ENCODE measurements at places on chromosomes 1 and 21. TPM values are rescaled to one million over a fixed set of nuclear protein-coding genes. Genes with fewer than 3 reads are reported as not detected.

GRCh38 chr1:30447080-30447479, 276.3 kb downstream of the MATN1 start:
- DNase-seq, result no peak

TNFSF4 gene
- total RNA-seq, result 0.21 TPM

GRCh38 chr1:20366463-20367115, 75.9 kb downstream of the VWA5B1 start:
- DNase-seq, result no peak

DMBX1 gene
- 0.37 TPM for total RNA-seq

TBX15 gene
- not detected for total RNA-seq

GRCh38 chr1:19739628-19740027, 60.1 kb downstream of the TMCO4 start:
- DNase-seq, result no peak

CRNN gene
- not detected for total RNA-seq

DNA sequence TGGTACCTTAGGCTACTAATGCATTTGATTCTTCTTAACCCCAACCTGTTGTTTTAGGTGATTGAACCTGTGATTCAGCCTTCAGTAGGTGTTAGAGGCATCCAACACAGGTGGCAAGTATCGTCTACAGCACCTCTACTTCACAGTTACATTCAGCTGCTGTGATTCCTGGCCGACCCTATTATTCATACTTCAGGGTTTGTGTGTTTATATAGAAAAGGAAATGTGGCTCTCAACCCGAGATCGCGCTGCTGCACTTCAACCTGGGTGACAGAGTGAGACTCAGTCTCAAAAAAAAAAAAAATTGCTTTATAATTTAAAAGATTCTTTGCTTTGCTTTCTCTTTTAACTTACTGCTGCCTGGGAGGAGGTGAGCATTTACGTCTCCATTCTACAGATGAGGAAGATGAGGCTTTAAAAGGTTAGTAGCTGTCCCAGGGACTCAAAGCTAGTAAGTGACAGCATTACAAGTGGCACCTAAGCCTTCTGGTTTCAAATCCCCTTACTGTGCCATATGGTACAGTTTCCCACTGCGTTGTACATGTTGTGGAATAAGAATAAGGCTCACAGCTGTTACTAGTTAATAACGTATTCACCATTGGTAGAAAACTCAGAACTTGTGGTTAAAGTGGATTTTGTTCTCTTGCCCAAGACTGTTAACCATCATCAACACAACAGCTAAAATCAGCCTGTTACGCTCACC, 9.9 kb upstream of the GPR25 start:
- no peak for DNase-seq

DNA sequence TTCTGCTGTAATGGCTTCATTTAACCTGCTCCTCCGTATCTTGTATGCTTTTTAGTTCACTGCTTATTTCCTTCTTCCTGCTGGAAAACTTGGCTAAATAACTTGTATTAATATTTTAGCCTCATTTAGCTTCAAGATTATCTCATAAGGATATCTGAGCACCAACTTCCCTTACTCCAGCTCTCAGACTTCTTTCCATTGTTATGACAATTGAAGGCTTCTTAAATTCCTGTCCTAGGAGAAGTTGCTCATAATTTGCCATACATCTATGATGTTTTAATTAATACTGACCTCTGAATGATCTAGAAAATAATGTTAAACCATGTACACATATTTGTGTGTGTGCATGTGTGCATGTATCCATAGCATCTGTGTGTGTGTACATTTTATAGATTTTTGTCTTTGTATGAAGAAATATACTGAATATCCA, 1524.4 kb upstream of the TPTE start:
- DNase-seq, result no peak

FOXD3 gene
- total RNA-seq, result 0.06 TPM

DNA sequence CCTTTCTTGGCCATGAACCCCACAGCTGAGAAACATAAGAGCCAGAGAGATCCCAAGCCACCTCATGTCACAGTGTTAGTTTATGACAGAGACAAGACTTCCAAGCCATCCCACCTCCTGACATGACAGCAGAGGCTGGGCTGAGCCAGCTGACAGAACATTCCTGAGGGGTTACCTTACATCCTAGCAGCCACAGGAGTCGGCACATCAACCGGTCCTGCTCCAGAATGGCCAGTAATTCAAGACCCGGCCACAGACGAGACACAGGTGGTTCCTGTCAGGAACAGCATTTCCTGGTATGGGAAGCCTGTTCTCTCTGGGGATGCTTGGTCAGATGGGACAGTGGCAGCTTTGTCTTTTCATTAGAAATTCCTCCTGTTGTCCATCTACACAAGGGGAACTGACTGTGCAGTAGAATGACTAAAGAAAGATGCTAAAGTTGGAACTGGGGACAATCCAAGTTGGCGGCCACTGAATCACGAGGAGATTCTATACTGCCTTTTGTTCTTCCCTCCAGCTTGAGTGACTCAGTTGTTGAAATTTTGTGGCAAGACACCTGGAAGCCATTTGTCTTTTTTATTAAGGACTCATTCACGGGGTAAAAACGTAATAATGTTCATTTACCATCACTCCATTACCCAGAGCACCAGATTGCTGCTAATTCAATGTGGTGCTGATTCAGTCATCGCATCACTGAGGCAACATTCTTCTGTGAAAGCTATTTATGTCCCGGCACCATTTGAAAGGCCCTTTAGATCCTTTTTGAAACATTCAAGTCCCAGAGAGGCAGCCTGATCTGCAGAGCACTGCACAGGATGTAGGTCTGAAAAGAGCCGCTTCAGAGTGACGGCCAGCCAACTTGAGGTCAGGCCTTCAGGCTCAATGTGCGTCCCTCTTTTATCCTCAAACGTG, 37.2 kb upstream of the NPL start:
- DNase-seq, result no peak

Data from H4 (cell line).